ENCODE measurements at places on chromosomes 1 and 21. TPM values are rescaled to one million over a fixed set of nuclear protein-coding genes. Genes with fewer than 3 reads are reported as not detected.
A peak's percentile ranks its signal among the peaks of the same experiment; 100 is the strongest.

DNA sequence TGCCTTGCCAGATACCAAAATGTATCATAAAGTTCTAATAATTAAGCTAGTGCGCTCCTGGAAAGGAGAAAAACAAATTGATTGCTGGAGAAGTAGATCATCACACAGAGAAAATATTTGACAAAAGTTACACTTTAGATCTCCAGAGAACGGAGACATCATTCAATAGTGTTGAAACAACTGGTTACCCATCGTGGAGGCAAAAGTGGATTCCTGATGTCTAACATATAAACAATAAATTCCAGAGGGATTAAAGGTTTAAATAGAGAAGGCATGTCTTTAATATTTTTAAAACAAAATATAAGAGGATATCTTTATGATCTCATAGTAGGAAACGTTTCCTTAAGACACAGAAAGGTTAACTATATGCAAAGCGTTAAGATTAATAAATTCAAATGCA, 41.0 kb downstream of the NRIP1 start:
- DNase-seq: no peak

- no peak for DNase-seq
Measured at GRCh38 chr1:101108111-101108500, 82.5 kb upstream of the DPH5 start.

DNA sequence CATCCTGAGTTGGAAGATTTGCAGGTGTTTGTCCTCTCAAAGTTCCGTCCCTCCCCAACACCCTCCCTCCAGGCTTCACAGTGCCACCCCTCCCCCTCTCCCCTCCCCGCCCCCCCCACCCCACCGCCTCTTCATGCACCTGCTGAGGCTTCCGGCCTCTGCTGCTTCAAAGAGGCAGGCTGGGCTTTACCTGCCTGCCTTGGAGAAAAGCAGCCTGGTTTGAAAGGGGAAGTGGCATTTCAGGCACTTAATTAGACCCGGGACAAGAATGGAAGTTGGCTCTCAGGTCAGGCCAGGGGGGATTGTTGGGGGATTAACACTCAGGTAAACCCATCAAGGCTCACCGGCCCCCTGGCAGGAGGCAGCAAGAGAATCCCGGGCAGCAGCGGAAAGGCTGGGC, 21.1 kb downstream of the PAX7 start:
- DNase-seq: no peak

GRCh38 chr1:66291531-66291864, 242.5 kb upstream of the SGIP1 start:
- DNase-seq: no peak

GRCh38 chr1:145747398-145748247, 28.3 kb downstream of the CD160 start:
- DNase-seq: no peak

- DNase-seq: no peak
Measured at GRCh38 chr1:8077602-8078001, 51.5 kb upstream of the ERRFI1 start.

GRCh38 chr21:44582055-44582454, 1.7 kb upstream of the KRTAP10-5 start:
- DNase-seq: no peak

DNA sequence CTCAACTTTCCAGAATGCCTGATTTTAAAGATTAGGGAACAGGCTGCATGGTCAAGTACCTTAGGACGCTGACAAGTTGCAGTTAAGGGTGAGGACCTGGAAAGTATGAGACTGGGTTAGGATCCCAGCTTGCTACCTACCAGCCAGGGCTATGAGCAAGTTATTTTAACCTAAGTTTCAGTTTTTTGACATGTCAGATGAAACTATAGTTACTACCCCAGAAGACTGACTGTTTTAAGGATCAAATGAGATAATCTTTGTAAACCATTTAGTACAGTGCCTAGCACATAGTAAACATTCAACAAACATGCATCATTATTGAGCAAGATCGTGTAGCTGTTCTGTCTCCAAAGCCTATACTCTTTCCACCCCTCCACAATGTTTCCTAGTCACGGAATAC, 14.4 kb downstream of the THEMIS2 start:
- no peak for DNase-seq

DNA sequence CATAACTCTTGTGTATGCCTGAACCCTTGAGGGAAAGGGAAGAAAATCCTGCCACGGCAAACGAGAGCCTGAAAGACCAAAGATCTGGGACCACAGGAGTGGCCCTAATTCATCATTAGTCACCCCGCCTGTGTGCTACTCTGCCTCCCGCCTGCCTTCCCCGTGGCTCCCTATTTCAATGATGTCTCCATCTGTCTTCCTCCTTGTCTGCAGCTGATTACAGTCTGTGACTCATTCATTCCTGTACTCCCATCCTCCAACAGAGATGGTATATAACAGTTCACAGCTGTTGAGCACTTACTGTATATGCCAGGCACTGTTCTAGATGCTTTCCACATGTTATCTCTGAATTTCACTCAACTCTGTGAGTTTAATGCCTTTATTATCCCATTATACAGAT, 96.6 kb downstream of the SEC16B start:
- DNase-seq: no peak

GRCh38 chr1:66140072-66140471, 347.4 kb downstream of the PDE4B start:
- no peak for DNase-seq

DNA sequence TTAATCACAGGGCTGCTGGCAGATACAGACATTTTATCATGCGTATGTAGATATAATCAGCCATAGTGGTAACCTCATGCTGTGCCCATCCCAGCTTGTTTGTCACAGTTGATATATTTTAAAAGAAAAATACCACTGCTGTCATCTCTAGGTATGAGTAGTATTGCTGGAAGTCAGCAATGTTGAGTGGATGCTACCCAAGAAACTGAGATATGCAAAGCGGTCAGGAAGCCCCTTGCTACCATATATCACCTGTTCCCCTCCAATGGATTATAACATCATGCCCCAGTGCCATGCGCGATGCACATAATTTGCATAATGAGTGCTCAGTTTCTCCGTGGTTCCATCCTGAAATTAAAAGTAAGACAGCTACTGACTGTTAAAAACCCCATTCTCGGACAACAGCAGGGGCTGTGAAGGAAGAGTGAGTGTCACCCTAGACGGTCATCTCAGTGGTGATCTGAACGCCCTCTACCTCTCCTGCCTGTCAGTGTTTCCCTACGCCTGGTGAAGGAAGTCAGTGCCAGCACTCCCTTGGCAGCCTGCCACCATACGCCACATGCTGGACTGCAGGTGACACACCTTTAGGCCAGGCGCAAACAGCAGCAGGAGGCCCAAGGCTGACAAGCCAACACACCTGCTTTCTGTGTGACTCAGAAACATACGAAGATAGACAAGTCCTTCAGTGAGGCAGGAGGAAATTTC, 2.7 kb downstream of the IL10RB start:
- DNase-seq: peak; percentile 92

GRCh38 chr21:42614811-42615351, 38.5 kb upstream of the PDE9A start:
- DNase-seq: peak; percentile 38

- no peak for DNase-seq
Measured at GRCh38 chr1:212118872-212119260, 83.3 kb downstream of the DTL start.

DNA sequence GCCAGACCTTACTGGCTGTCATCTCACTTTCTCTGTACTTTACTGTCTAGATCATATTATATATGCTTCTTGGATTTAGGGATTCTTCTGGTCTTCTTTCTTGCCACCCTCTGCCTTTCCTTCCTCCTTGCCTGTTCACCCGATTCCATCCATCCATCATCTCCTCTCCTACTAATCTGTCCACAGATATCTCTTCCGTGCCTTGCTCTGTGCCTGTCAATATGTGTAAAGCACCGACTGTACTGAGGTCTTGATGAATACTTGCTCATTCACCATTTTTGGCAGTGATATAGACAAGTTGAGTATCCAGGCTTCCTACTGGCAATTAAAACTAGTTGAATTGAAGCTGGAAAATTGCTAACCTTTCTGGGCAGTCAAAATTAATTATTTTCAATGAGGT, 8.1 kb downstream of the FMN2 start:
- DNase-seq: no peak

- no peak for DNase-seq
Measured at GRCh38 chr1:41536361-41536802, 51.9 kb upstream of the EDN2 start.

- DNase-seq: no peak
Measured at GRCh38 chr1:172952516-172952915, 98.2 kb downstream of the TNFSF18 start.

DNA sequence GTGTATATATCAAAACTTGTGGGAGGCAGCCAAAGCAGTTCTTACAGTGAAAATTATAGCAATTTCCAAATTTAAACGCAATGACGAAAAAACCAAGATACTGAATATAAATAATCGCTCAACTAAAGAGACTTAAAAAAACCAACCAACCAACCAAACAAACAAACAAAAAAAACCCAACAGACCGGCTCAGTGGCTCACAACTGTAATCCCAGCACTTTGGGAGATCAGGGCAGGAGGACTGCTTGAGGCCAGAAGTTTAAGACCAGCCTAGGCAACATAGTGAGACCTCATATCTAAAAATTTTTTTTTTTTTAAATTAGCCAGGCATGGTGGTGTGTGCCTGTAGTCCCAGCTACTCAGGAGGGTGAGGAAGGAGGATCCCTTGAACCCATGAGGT, 23.4 kb downstream of the RPL5 start:
- DNase-seq: no peak

- DNase-seq: no peak
Measured at GRCh38 chr1:164617377-164618201, 58.6 kb downstream of the PBX1 start.

DNA sequence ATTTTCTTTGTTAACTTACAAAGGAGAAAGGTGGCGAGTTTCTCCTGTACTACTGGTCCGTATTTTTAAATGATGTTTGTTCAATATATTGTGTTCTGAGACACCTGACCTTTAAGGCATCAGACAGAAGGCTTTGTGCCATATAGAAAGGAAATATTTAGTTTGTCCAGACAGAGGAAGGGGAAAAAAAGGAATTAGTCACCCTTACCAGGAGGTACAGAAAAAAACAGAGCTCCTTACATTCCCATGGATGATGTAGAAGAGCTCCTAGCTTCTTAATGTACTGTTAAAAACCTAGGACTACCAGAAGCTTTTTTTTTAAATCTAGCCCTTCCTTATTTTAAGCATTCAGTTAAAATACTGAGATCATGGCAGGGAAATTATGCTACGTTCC, 12.4 kb upstream of the PODN start:
- no peak for DNase-seq

- DNase-seq: no peak
Measured at GRCh38 chr1:21304488-21304887, 14.2 kb upstream of the ECE1 start.

- no peak for DNase-seq
Measured at GRCh38 chr1:158022554-158023312, 29.3 kb downstream of the KIRREL1 start.

GRCh38 chr1:99496067-99496466, 149.8 kb upstream of the PALMD start:
- no peak for DNase-seq

DNA sequence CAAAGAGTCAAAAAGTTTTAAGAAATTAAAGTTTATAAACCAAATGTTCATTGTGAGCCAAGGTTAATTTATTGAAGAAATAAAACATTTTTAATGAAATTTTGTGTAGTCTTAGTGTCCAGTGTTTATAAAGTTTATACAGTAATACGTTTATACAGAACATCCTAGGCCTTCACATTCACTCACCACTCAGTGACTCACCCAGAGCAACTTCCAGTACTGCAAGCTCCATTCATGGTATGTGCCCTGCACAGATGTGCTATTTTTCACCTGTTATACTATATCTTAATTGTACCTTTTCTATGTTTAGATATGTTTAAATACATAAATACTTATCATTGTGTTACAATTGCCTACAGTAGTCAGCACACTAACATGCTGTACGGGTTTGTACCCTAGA, 33.6 kb downstream of the TYW3 start:
- DNase-seq: no peak

DNA sequence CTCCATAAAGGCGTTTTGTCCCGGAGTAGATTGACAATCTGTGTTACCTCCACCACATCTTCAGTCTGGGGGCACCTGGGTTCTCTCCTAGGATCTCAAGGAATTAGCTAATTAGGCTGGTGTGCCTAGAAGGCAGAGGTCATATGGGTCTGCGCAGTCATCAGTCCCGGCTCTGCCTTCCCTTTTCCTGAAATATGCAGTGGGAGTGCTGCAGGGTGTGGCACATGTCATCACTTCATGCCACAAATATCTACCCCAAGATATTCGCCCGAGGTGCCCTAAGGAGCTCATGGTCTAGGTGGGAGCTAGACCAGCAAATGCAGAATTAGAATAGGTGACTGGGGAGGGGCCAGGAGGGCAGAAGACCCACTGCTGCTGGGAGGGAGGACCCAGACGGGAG, 42.9 kb downstream of the ACTL8 start:
- DNase-seq: no peak

DNA sequence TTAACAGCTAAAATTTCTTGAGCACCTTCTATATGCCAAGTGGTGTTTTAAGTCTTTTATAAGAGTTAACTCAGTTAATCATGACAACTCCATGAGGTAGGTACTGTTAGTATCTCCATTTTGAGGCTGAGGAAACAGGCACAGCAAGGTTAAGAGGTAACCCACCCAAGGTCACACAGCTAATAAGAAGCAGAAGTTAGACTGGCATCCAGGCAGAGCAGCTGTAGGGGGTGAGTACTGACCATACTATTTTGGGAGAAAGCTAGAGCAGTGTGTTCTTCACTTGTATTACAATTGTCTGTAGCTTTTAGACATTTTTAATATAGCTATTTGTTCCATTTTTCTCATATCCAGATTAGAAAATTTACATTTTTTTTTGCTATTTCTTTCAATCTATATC, 4.8 kb downstream of the ATP6V1G3 start:
- DNase-seq: no peak

DNA sequence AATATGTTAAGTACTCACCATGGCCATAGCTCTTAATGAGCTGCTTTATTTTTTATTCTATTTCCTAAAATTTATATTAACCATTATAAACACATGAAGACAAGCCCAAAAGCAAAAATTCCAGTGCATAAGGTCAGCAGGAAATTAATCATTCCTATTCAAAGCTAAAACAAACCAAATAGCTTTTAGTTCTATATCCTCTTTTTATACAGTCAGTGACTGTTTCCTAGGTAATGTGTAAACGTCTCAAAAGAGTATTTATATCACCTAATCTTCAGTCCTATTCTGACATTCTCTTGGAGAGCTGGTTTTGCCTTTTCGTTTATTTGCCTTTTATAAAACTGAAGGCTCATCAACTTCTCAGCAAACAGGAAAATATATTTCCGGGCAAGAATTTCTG, 4.2 kb downstream of the GOLPH3L start:
- DNase-seq: no peak

- peak; percentile 91 for DNase-seq
Measured at GRCh38 chr1:39398278-39399021, 93.0 kb upstream of the BMP8A start.

GRCh38 chr1:64687725-64688327, 57.0 kb upstream of the RAVER2 start:
- DNase-seq: no peak

Gene LAMC1
- total RNA-seq: 121 TPM

Gene ZNF593OS
- total RNA-seq: not detected

Gene PCNX2
- total RNA-seq: 20.3 TPM

Gene KRTAP12-2
- total RNA-seq: not detected

Gene NDC1
- 47.6 TPM for total RNA-seq

Gene RBM8A
- total RNA-seq: 181 TPM

Gene GPR52
- 0.55 TPM for total RNA-seq

Gene CEP104
- 47.7 TPM for total RNA-seq

Gene MIB2
- 92.8 TPM for total RNA-seq

Gene IGSF21
- total RNA-seq: not detected

Gene RIPPLY3
- 0.17 TPM for total RNA-seq

Gene DYNLT5
- not detected for total RNA-seq

Gene FCRL6
- total RNA-seq: not detected

Gene ADAMTSL4
- 67.9 TPM for total RNA-seq

Gene PRR9
- total RNA-seq: not detected
